ENCODE measurements at places on chromosomes 3 and 15. TPM values are rescaled to one million over a fixed set of nuclear protein-coding genes. Genes with fewer than 3 reads are reported as not detected.

GRCh38 chr3:182959474-182960350, 20.6 kb downstream of the DCUN1D1 start:
- peaks cover 5% of the 10 kb centered on the region for H3K4me1 ChIP-seq
- H3K27ac ChIP-seq = no peak overlapping the region
- H3K36me3 ChIP-seq = no peaks in the 10 kb centered on the region

- no peaks in the 10 kb centered on the region for H3K4me1 ChIP-seq
- no peaks in the 10 kb centered on the region for H3K27me3 ChIP-seq
- H3K27ac ChIP-seq = no peak overlapping the region
Observed at GRCh38 chr3:82294609-82295008, 533.2 kb upstream of the GBE1 start.

DNA sequence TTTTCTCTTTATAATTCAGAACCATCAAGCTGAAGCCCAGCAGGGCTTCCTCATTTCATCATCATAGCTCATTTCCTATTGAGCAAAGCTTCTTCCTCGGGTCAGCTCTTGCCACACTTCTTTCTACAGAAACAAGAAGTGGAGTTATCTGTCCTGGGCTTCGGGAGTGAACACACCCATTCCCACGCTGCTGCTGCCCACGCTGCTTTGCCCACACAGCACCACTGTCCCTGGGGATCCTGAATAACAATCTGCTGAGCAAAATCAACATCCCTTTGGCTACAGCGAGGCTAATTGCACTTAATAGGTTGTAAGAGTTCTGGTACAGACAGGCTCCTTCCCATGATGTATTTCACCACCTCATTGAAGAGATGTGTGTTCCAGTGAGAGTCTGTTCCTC, 23.7 kb downstream of the CEP19 start:
- peaks cover 26% of the 10 kb centered on the region for H3K4me1 ChIP-seq
- no peak overlapping the region for H3K4me3 ChIP-seq
- no peaks in the 10 kb centered on the region for H3K27me3 ChIP-seq
- DNase-seq = peak; percentile 73

ADGRG7 gene
- not detected for total RNA-seq

FBXL22 gene
- not detected for total RNA-seq

- no peak overlapping the region for H3K27ac ChIP-seq
- no peaks in the 10 kb centered on the region for H3K27me3 ChIP-seq
- no peaks in the 10 kb centered on the region for H3K4me1 ChIP-seq
- DNase-seq = no peak
- no peak overlapping the region for H3K4me3 ChIP-seq
Observed at GRCh38 chr3:97673357-97673997, 91.1 kb upstream of the ARL6 start.
